ENCODE measurements at places on chromosomes 1 and 21.

- DNase-seq = no peak
Observed at GRCh38 chr1:221204055-221204833, 325.0 kb downstream of the HLX start.

DNA sequence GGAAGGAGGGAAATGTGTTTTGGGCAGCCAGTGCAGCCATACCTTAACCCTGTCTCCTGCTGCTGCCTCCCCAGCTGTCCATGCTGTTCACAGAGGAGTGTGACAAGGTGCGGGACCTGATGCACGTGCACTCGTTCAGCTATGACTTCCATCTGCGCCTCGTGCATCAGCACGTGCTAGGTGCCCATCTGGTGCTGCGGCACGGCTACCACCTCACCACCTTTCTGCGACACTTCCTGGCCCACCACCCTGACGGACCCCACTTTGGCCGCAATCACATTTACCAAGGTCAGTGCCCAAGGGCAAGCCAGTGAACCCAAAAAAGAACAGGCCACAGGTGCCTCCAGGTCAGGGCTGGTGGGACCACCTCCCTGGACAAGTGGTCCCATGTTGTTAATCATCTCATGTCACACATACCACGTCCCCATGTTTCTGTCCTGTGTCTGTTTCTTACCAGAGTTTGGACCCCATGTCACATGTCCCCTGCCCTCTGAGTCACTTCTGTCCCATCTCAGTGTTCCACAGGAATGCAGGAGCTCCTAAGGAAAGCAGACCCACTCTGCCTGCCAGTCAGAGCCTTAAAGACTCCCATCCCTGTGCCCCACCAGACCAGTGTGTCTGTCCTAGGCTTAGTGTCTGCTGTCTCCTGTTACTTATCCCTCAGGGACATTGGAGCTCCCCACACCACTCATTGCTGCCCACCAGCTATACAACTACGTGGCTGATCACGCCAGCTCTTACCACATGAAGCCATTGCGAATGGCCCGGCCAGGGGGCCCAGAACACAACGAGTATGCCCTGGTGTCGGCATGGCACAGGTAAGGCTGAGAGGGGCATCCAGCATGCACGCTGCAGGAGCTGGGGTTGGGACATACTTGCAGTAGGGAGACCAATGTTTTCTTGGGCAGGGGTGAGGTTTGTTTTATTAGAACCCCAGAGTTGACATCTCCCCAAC, 6.6 kb downstream of the HYI start:
- DNase-seq = no peak

DNA sequence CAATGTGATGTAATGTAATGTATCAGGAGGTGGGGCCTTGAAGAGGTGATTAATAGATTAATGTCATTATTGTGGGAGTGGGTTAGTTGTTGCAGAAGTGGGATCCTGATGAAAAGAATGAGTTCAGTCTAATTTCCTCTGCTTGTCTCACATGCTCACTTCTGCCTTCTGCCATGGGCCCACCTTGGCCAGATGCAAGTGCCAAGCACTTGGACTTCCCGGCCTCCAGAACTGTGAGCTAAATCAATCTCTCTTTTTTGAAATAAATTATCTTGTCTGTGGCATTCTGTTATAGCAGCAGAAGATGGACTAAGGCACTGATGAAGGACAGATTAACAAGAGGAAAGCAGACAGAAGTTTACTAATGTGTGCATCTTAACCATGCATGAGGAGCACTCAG, 123.9 kb downstream of the ETS2 start:
- no peak for DNase-seq

DNA sequence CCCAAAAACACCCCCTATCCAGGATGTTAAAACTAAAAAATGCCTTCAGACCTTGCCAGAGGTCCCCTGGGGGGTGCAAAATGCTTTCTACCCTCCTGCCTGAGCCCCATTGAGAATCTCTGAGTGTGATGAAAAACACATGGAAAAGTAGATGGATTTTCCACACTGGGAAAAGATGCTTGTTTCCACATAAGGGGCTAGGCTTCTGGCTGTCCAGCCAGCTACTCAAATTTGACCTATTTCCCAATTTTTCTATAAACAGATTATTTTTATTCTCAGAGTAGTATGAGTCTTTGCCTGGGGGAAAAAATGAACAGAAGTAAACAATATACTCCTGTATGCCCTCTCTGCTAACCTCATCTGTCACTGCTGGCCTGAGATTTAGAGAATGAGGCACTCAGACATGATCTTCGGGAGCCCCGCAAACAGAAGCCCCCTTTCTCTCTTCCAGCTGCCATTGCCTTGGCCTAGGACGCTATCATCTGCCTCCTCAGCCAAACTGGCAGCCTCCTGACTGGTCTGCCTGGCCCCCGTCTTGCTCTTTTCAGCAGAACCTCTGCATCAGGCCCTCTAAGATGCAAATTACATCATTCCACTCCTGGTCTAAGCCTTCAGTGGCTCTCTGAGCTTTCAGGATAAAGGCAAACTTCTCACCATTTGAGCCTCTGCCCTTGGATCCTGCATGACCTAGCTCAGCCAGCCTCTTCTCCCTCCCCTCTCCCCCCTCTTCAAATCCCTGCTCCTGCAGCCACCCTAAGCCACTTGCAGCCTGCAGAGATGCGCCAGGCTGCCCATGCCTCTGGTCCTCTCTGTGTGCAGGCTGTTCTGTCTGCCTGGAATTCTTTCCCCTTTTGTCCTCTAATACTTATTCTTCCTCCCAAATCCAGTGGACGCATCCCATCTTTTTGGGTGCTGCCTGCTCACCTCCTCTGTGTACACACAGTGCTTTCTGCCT, 39.7 kb upstream of the TMEM125 start:
- DNase-seq = no peak

- DNase-seq = no peak
Observed at GRCh38 chr1:243447844-243448243, 192.0 kb downstream of the SDCCAG8 start.

GRCh38 chr21:33290441-33290840, 24.3 kb downstream of the IL10RB start:
- DNase-seq = no peak

All from fibroblast of skin of left quadriceps (primary cell).